ENCODE measurements at places on chromosomes 12 and 14. TPM values are rescaled to one million over a fixed set of nuclear protein-coding genes. Genes with fewer than 3 reads are reported as not detected.
A peak's percentile ranks its signal among the peaks of the same experiment; 100 is the strongest.

GRCh38 chr14:26113911-26114640, 483.8 kb downstream of the NOVA1 start:
- DNase-seq: peak; percentile 52

GRCh38 chr12:54047160-54047963, 6.3 kb upstream of the HOXC4 start:
- no peak for DNase-seq

GRCh38 chr12:4771172-4771959, 51.2 kb downstream of the GALNT8 start:
- no peak for DNase-seq

- no peak for DNase-seq
Observed at GRCh38 chr12:86484473-86484872, 228.3 kb upstream of the MGAT4C start.

- DNase-seq: no peak
Observed at GRCh38 chr12:3551976-3552725, 61.1 kb downstream of the PRMT8 start.

GRCh38 chr12:4212845-4213244, 60.7 kb upstream of the CCND2 start:
- DNase-seq: no peak

- DNase-seq: no peak
Observed at GRCh38 chr12:9364224-9365176, 156.3 kb upstream of the PZP start.

DNA sequence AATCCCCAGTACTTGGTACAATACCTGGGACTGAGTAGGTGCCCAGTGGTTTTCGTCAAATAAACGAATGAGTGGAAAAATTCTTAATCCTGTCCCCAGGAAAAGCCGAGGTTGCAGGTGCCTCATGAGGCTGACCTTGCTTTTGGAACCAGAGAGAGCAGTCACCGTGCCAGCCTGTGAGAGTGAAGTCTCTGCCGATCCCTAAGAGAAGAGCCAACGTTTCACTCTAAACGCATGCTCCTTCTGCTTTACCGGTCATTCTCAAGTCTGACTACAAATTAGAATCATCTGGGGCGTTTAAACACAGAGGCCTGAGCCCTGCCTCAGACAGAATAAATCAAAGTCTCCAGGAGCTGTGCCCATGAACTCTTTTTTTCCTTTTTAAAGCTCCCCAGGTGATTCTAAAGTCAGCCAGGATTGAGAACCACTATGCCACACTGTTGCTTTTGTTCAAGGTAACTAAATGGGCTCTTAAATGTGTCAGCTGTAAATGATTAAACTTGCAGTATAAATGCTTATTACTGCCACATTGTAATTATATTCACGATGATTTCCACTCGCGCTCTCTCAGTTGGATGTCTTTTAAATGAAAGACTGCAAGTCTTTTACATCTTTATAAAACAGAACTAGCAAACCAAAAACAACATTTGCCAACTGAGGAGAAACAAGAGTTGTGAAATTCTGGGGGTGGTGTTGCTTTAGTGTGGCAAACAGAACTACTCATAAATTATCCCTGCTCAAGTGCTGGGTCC, 26.9 kb downstream of the TCP11L2 start:
- DNase-seq: no peak

DNA sequence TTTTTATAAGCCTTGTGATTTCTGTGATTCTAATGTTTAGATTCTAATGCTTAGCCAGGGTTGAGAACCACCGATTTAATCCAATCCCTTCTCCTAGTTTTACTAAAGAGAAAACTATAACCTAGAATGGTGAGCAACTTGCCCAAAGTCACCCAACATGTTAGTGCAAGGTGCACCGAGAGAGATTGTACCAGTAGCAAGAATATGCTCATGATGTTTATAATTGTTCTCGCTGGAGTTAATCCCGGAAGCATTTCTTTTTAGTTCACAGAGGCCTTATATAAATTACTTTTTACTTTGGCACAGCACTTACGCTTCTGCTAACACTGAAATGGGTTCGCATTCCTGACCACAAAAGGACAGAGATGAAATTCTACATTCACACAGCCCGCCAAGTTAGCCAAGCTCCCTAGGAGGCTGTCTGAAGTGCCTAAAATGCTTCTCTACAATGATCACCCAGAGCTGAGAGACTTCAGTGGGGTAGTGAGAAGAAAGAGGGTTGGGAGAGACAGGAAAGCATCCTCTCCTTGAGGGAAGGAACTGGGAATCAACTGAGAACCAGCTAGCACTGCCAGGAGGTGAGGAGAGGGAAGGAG, 579 bp upstream of the BLOC1S1 start:
- no peak for DNase-seq

GRCh38 chr14:100486025-100486828, 101.0 kb downstream of the BEGAIN start:
- peak; percentile 79 for DNase-seq

DNA sequence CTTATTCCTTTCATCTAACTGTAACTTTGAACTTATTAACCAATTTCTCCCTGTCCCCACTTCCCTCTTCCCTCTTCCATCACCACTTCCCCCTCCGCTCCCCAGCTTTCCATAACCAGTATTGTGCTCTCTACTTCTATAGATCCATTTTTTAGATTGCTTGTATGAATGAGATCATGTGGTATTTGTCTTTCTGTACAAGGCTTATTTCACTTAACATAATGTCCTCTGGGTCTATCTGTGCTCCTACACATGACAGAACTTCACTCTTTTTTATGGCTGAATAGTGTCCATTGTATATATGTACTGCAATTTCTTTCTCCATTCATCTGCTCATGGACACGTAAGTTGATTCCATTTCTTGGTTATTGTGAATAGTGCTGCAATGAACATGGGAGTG, 14.4 kb downstream of the ERP27 start:
- no peak for DNase-seq

DNA sequence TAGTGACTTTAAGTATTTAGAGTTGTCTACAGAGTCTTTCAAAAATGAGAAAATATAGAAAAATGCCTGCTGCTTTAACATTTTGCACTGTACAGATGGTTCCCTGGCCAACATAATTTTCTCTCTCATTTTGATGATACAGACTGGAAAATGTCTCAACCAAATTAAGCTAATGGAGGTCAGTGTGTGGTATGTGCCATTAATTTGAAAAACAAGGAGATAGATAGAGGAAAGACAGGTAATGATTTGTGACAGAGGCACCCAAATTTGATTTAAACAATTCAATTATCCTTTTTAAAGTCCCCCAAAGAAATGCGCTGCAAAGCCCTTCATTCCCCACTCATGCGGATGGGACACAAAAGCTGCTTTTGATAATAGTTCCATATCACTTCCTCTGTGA, 140.0 kb downstream of the ASCL1 start:
- no peak for DNase-seq

DNA sequence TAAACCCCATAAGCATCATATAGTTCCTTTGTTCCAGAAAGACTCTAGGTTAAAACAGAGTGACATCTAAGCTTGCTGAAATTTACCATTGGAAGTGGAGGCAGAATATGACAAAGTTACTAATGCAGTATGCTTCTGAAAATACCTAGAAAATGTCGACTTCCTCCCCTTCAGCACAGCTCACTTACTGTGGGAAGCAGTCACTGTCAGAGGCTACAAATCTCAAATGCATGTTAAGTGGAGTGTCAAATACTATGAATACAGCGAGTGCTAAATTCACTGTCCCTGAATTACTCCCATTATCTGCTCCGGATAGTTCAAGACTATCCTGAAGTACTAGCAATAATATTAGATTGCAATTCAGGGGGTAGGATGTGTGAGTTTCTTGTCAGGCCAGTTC, 1454.6 kb downstream of the AACS start:
- no peak for DNase-seq

DNA sequence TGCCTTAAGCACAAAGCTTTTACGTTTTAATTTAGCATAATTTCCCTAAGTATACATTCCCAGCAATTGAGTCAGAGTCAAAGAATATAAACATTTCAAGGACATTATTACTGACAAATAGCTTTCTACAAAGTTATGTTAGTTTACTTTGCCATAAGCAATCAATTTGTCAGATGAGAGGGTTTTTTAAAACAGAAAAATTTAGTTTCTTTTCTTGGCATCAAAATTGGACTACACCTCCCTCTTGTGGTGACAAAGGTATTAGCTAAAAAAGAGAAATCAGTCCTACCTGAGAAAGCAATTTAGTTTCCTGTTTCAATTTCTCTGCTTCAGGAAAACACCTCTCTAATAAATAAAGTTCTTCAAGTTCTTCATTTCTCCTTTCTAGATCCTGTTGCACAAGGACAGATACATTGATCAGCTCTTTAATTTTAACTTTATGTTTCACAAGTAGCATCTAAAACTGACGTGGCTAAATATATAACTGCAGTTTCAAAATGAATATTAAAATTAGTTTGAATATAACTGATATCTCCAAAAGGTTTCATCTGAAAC, 39.9 kb downstream of the DNAI7 start:
- peak; percentile 41 for DNase-seq

DNA sequence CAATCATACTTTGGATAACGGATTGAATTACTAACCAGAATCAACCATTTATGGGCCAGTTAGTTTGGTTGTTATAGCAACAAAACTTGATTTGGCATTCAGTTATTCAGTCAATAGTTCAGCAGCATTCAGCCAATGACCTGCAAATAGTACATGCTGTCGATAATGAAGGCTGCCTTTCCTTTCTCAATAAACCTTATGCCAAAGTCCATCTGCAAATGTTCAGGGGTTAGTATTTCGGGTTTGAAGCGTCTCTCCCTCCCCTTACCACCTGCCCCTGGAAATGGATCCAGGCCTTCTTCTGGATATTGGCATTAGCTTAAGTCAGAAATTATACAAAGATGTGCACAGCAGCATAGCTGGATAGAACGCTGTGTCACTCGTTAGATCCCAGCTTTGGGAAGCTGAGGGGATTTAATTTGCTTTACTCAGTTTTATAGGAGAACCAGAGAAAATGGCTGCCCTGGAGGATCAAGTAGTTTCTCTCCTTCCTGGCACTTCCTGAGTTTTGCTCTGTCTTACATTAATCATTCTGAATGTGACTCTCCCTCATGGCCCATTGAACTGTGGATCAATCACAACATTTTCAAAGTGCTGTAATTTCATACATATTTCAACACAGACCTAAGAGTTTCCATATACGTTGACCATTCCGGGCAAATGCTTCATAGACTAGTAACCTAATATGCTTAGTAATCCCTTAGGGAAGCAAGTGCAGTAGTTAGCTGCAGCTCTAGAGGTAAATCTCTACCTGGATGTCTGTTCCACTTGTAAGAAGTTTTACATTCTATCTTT, 46.7 kb upstream of the PTPRR start:
- no peak for DNase-seq

DNA sequence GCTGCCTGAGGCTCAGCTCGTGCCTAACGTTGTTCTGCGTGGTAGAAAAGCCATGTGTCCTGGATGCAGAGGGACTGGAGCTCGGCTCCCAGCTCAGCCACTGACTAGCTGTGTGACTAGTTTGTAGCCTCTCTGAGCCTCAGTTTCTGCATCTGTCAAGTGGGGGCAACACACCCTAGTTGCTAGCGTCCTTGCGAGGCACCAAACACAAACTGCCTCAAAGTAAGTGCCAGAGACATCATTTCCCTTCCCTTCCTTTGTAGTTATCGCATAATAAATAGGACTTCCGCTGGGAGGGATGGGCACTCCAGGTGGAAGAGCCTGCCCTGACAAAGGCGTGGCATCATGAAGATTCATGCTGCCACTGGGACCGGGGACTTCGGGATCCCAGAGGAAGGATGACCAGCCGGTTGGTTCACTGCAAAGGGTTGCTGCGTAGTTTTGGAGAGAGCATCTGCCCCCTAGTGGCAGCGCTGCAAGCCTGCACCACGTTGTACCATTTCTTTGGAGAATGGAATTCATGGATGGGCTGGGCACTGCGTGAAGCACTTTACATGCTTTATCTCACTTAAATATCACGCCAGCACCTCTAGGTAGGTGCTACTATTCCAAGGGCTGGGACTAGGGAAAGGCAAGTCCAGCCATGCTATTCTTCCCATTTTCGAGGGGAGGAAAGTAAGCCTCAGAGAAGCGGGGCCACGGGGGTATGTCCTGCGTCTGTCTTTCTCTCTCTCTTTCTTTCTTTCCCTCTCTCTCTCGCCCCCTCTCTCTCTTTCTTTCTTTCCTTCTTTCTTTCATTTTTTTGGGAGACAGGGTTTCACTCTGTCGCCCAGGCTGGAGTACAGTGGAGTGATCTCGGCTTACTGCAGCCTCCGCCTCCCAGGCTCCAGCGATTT, 4.6 kb downstream of the CCDC197 start:
- peak; percentile 69 for DNase-seq

GRCh38 chr12:102757154-102757881, 159.7 kb downstream of the PAH start:
- no peak for DNase-seq

DNA sequence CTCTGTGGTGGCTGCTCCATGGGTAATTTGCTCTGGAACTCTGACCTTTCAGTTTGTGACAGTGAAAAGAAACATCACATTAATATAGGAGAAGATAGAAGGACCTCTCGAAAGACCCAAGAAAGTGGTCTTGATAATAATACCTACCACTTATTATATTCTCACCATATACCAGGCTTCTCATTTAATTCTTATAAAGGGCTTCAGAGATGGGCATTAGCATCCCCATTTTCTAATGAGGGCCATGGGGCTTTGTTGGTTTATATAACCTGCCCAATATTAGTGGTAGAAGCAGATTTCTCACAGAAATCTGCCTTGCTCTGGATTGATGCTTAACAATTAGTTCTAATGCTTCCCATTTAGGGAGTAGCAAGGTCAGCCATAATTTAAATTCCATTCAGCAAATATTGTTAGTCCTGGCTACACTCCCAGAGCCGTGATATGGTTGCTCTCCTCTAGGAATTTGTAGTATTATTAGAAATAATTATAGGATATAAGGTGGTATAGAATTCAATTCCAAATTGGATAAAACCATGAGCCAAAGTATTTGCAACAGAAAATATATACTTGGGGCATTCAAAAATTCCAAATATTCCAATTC, 7.4 kb upstream of the AMIGO2 start:
- no peak for DNase-seq

DNA sequence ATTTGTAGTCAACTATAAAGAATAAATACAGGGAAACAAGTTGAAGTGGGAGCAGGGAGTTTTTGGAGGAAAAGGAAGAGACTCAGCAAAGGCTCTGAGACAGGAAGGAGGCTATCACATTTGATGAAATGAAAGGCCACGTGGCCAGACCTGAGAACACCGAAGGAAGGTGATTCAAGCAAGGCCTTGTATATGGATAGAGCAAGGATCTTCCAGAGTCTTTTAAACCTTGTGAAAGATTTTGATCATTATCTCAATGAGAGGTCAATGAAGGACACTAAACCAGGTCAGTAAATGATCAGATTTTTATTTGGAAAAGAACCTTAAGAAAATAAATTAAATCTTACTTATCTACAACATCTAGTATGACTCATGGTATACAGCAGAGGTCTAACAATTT, 523.5 kb downstream of the SLC16A7 start:
- DNase-seq: no peak

CNTN1 gene
- total RNA-seq: 0.90 TPM

CIROP gene
- total RNA-seq: not detected

AMN1 gene
- total RNA-seq: 17.9 TPM

TEX52 gene
- total RNA-seq: not detected

AQP6 gene
- total RNA-seq: not detected

SLC6A15 gene
- 9.2 TPM for total RNA-seq

C12orf75 gene
- 47.4 TPM for total RNA-seq

PLA2G1B gene
- not detected for total RNA-seq

HOXC9 gene
- 22.3 TPM for total RNA-seq

WDHD1 gene
- total RNA-seq: 47.7 TPM

SERPINA4 gene
- not detected for total RNA-seq

C12orf50 gene
- total RNA-seq: 0.20 TPM

FAM186B gene
- 0.19 TPM for total RNA-seq

DPY19L2 gene
- total RNA-seq: 7.5 TPM

DNAJC22 gene
- 1.9 TPM for total RNA-seq

FLRT2 gene
- total RNA-seq: 107 TPM

EMP1 gene
- total RNA-seq: 39.9 TPM

PLD4 gene
- not detected for total RNA-seq

PPP2R5E gene
- total RNA-seq: 64.3 TPM

PMEL gene
- total RNA-seq: 1.2 TPM

All from A673 (cell line).